ENCODE measurements at places on chromosomes 6 and 20.

DNA sequence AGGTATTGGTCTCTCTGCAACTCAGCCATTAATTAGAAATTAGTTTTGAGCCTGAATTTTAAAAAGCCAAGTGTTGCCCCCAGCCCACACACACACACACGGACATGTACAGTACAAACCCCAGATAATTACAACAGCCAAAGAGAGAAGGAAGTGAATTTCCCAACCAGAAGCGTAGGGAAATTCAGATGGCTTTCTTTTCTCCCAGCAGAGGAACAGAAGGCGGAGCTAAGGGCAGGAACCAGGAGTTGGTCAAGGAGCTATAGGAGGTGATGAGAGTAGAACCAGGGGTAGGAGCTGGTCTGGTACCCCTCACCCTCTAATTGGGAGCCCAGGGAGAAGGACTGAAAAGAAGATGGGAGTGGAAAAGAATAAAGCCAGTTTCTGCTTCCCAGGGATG, 3.9 kb upstream of the ZBTB9 start:
- DNase-seq = no peak

GRCh38 chr20:62991196-62991807, 15.5 kb downstream of the BHLHE23 start:
- no peak for DNase-seq

DNA sequence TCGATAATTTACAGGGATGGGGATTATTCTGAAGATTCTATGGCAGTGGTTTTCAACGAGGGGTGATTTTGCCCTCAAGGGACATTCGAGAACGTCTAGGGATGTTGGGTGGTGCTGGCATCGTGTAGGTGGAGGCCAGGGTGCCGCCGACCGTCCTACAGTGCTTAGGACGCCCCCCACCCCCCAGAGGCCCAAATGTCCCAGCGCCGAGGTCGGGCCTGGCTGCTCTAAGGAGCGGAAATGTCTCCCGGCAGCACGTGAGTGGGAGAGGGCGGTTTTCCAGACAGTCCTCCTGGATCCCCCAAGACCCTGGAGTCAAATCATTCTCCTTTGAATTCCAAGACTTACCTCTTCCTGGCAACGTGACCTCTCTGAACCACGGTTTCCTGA, 101.9 kb downstream of the CDH4 start:
- DNase-seq = no peak

DNA sequence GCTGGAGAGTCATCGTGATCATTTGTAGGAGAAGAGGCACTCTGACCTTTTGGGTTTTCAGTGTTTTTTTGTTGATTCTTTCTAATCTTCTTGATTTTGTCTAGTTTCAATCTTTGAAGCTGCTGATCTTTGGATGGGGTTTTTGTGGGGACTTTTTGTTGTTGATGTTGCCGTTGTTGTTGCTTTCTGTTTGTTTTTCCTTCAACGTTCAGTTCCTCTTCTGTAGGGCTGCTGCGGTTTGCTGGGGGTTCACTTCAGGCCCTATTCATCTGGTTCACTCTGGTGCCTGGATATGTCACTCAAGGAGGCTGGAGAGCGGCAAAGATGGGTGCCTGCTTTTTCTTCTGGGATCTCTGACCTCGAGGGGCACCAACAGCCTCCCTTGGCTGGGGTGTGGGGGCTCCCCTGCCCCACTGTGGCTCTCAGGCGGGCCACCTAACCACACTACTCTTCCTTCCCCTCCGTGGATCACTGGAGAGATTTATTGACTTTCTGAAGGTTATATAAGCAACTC, 21.5 kb upstream of the TMEM244 start:
- no peak for DNase-seq

DNA sequence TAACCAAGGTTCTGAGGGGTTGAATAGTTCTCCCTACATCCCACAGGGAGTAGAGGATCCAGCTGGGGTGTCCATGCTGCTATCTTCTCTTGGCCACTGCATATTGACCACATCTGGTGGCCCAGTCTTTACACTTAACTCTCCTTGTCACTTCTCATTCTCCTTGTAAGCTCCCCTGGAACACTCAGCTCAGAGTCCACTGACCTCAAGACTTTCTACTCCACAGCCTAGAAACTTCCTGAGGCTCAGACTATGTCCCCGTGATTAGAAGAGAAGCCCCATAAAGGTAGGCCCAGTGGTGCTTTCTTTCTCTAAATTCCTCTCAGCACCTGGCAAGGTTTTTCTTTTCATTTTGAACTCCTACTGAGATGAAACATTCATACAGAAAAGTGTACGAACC, 13.3 kb upstream of the ZFAND3 start:
- DNase-seq = no peak

DNA sequence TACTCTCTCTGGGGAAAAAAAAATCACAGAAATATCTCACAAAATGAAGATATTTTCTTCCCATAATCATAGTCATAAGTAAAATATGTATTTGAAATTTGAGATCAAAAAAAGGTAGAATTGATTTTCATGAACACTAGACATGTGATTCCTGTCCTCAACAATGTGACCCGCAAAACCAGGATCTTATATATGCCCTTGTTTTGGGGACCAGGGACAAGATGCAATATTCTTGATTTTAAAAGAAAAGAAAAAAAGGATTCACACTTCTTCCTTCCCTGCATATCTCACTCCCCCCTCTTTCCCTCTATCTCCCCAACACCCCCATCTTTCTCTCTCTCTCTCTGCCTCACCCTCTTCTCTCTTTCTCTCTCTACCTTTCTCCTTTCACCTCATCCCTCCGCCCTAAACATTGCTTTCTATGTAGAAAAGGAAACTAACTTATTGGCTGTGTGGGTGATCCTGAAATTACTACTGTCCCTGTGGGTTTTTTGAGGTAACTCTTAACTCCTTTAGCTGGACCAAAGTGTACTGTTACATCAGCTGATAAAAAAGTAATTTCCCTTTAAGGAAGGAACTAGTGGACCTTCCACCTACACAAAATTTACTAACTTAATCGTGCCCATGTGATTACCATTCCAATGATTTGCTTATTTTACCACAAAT, 85.6 kb downstream of the AIG1 start:
- DNase-seq = no peak

DNA sequence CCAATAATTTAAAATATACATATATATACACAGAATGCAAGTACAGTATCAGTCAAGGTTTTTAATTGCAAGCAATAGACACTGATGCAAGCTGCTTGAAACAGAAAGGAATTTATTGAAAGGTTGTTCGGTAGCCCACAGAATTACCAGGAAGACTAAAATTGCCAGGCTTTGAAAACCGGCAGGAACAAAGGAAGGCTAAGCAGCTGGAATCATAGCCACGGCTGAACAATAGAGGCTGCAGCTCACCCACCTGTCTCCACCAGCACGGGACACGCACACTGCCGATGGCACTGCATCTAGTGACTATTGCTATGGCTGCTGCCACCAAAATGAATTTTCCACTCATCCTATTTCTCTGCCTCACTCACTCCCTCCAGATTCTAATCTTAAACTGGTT, 22.0 kb upstream of the L3MBTL3 start:
- no peak for DNase-seq

GRCh38 chr20:45461225-45461624, 8.3 kb upstream of the WFDC2 start:
- no peak for DNase-seq

GRCh38 chr20:36601540-36601939, 4.0 kb upstream of the RAB5IF start:
- DNase-seq = no peak
